ENCODE measurements at places on chromosomes 3 and 15.

DNA sequence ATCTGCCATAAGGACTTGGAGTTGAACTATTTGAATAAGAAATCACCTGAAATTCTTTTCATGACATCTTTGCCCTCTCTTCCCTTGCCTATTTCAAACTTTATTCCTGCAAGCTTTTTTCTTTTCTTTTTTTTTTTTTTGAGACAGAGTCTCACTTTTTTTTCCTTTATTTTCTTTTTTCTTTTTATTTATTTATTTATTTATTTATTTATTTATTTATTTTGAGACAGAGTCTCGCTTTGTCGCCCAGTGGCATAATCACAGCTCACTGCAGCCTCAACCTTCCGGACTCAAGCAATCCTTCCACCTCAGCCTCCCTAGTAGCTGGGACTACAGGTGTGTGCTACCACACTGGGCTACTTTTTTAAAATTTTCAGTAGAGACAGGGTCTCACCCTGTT, 369.3 kb upstream of the ATP11B start:
- DNase-seq: no peak

DNA sequence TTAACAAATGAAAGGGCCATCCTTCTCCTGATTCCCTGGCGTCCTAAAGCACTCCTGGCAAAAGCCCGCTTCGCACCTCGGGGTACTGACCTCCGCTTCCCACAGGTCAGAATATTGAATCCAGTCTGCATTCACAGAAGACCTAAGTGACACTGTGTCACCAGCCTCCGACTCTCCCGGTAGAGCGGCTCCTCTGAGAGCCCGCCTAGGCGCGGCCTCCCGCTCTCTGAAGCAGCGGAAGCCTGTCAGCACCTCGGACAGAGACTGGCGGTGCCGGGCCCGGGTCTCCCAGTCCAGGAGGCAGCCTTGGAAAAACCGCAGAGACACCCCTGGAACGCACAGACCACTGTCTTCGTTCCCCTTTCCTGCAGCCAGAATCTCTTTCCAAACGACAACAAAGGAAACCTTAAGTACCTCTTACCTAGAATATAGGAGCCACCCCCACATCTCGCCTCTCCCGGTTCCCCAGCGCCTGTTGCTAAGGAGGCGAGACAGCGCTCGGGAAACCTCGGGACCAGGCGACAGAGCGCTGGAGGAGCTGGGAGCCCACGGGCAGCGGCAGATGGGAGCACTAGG, 1.2 kb downstream of the GABRB3 start:
- peak; percentile 57 for DNase-seq

DNA sequence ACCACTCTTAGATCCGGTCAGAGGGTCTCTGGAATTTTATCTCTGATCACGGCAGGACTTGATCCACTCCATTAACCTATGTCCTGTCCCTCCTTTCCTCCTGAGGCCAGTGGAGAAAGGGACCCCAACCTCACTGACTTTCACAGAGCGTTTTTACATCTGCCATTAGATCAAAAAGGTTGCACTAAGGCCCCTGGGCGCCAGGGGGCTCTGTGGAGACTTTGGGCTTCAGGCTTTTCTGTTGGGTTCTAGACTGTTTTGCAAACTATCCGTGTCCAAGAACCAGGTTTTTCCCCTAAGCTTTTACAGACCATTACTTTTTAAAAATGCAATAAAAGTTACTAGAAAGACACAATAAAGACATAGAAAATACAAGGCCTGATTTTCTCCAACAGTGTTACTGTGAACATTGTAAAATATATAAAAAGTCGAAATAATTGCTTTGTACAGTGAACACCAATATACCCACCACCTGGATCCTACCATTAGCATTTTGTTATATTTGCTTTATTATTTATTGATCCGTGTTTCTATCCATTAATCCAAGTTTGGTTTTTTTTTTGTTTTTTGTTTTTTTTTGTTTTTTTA, 159.7 kb downstream of the POLR2M start:
- peak; percentile 49 for DNase-seq

DNA sequence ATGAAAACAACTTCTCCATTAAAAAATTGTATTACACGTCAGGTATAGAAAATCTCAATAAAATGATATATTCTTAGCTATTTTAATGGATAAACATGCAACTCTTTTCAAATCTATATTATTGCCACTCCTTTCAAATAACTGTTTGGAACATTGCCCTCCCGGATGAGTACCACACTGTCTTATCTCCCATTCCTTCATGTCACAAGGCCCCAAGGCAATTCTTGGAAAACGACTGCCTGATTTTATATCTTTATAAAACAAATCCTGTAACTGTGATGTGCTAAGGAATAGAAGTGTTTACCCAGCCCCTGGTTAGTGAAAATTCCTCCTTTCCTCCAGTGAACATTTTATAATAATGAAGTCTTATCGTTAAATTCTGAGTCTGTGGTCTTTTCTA, 6.2 kb upstream of the ZNF619 start:
- DNase-seq: no peak

DNA sequence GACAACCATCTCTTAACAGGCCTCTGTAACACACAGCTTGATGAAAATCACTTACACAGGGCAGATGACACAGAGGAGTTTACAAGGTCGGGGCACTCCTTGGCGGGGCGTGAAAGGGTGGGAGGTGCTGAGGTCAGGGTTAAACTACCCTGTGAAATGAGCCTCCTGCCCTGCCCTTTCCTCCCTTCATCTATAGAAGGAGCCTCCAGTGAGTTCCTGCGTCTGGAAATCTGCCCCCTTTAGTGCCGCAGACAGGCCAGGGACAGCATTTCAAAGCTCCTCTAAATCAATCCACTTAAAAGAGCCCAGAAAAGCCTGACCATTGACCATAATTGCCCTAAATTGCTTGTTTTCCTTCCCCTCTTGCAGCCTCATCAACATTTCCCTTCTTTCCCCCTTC, 1.9 kb downstream of the ROBO1 start:
- DNase-seq: no peak

DNA sequence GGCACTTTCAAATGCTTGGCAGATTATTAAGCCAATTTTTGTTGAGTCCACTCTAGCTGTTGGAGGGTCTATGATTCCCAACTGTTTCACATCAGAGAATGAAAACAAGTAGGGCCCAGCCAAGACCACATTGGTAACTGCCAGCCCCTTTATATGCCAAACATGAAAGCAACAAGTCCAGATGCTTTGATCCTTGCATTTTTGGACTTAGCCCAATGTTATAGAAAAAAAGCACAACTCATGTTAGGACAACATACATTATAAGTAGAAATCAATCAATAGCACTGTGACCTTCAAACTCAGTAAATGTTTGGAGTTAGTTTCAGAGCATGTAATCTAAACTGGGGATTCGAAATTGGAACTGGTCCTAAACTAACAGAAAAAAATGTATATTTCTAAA, 674.7 kb downstream of the MECOM start:
- DNase-seq: no peak

- no peak for DNase-seq
These were observed 78.3 kb upstream of the ICE2 start for GRCh38 chr15:60557191-60557618.

DNA sequence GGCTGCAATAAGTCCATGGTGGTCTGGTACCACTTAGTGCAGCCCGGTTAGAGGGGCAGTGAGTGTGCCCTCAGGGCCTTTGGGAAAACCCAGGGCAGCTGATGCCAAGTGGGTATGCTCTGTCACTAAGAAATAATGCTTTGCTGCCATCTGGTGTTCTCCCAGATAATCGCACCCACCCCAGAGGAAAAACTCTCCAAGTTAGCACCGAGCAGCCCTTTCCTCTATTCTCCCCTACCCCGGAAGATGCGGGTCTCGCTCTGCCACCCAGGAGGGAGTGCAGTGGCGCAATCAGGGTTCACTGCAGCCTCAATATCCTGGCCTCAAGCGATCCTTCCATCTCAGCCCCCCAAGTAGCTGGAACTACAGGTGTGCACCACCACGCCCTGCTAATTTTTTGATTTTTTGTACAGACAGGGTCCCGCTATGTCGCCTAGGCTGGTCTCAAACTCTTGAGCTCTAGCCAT, 21.3 kb upstream of the DAPK2 start:
- DNase-seq: peak; percentile 86

DNA sequence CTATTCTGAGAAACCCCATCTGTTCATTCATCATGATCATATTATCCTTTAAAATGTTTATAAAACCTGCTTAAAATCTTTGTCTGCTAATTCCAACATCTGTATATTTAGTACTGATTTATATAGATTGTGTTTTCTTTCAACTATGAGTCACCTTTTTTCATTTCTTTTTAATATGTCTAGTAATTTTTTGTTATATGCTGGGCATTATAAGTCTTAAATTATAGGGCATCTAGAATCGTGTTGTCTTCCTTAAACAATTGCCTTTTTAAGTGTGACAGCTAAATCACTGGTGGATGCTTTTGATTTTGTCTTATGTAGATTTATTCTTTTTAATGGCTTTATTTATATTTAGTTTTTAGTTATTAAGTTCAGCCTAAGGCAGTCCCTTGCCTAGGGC, 323.4 kb upstream of the THRB start:
- DNase-seq: no peak

GRCh38 chr15:91892436-91892835, 38.9 kb downstream of the SLCO3A1 start:
- DNase-seq: no peak

GRCh38 chr15:67406257-67406861, 114.6 kb upstream of the C15orf61 start:
- no peak for DNase-seq

DNA sequence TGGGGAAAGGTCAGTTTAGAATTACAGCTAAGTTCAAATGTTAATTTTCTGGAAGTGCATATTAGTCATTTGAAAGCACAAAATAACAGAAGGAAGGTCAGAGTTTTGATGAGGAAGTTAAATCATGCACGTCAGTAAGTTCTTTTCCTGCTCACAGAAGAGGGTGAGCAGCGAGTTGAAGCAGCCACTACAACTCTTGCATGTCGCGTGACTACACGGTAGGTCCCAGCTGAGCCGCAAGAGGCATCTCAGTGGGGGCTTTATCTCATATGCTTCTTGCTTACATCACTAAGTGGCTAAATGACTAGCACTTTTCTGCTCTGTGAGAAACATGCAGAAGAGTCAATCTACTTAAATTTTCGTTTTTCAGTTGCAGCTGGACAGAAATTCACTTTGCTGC, 21.3 kb upstream of the SEC62 start:
- DNase-seq: no peak

GRCh38 chr15:87498560-87498959, 758.0 kb downstream of the NTRK3 start:
- DNase-seq: peak; percentile 49

DNA sequence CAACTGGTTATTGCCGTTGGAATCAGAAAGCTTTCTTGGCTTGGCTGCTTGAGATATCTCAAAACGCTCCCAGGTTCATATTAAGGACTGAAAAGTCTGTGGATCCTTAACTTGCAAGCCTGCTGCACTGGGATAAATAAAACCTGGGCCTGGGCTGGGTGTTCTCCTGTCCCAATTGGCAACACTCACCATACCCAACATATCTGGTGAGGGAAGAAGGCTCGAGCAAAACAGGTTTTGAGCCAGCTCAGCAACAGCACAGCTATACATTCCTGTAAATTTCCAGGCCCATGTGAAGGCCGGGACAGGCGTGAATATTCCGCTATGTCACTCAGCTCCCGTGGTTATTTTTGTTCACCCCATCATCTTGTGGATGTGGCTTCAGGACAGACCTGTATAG, 169.0 kb upstream of the BCL6 start:
- DNase-seq: no peak

DNA sequence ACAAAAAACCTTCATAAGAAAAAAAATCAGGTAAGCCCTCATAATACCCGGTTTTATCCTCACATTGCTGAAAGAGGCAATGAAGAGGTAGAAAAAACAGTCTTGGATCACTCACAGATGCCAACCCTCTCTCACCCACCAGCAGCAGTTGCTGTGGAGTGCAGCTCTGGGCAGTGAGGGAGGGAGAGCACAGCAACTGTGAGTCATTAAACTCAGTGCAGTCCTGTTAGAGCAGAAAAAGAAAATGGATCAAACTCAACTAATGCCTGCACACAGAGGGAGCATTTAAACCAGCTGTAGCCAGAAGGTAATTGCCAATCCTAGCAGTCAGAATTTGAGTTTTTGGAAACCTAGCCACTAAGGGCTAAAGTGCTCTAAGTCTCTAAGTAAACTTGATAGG, 1050.6 kb upstream of the ALCAM start:
- DNase-seq: no peak

DNA sequence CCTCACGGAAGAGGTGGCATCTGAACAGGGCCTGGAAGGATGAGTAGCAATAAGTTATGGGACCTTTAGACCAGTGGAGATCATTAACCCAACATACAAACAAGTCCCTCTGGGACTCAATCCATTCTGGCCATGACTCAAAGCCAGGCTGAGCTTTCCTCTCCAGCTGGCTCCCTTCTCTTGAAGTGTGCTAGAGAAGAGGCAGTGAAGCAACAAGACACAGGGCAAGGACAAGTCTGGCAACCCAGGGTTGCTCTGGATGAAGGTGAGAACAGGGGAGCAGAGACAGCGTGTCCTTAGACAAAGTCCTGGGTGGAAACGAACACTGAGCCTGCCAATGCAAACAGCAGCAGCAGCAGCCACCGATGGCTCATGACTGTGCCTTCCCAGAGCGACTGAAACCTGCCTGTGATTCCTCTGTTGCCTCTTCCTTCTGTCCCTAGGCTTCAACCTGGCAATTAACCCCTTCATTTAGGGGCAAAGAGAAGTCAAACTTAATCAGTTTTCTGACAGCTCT, 86.8 kb downstream of the BDH1 start:
- DNase-seq: no peak

DNA sequence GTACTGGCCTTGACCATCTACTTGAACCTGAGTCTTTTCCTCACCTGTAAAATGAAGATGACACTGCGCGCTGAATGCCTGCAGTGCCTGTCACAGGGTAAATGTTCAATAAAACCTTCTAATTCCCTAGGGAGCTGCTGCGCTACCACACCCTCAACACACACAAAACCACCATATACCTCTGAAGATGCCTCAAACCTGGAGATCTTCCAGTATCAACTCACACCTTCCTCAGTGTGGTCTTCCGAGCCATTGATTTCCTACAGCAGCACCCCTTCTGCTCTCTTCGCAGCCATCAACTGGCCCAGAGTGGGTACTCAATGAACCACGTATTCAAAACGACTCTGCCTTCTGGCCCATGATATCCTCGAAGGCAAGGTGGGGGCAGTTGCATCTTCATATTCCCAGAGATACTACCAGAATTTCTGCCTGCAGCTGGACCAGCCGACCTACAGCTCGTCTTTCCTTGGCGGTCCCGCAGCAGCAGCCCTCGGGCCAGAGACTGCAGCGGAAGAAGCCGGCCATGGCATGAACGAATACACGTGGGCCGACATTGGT, 695 bp downstream of the RPL32 start:
- DNase-seq: peak; percentile 32

GRCh38 chr3:133840055-133840737, 34.6 kb downstream of the SRPRB start:
- no peak for DNase-seq

Data from urothelium cell line (cell line).